ENCODE measurements at places on chromosomes 3 and 15.

- no peak for DNase-seq
These were observed 173.4 kb upstream of the TP63 start for GRCh38 chr3:189457631-189458412.

GRCh38 chr3:24830230-24831152 lies 335.8 kb upstream of the THRB start:
- DNase-seq: no peak

GRCh38 chr3:61580982-61581643 lies 19.7 kb downstream of the PTPRG start:
- no peak for DNase-seq

DNA sequence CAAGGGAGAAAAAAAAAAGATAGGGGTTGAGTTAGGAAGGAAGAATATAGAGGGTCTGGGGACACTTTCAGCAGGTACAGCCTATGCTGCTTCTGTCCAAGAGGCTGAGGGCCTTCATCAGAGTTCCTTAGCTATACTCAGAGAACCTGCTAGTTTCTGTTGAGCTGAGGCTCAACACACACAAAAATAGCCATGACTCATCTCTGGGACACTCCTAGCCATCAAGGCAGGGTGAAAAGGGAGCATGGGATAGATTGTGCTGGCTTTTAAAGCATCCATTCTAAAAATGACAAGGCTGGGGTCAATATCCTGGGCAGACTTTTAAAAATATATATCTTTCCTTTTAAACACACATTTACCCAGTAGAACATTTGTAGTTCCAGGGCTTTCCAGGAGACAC lies 2.8 kb upstream of the RTP2 start:
- no peak for DNase-seq

DNA sequence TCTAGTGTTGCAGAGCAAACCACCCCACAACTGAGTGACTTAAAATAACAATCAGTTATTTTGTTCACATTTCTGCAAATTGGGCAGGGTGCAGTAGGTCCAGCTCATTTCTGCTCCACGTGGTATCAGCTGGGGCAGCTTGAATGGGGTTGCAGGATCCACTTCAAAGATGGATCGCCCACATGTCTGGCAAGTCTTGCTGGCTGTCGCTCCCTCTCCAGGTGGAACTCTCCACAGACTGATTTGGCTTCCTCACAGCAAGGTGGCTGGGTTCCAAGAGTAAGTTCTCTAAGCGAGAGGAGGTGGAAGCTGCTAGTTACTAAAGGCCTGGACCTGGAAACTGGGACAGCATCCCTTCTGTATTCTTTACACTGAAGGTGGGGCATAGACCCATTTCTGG lies 213.3 kb downstream of the SLC9A9 start:
- DNase-seq: no peak

- DNase-seq: no peak
These were observed 291.9 kb downstream of the IGSF11 start for GRCh38 chr3:118742760-118743159.

DNA sequence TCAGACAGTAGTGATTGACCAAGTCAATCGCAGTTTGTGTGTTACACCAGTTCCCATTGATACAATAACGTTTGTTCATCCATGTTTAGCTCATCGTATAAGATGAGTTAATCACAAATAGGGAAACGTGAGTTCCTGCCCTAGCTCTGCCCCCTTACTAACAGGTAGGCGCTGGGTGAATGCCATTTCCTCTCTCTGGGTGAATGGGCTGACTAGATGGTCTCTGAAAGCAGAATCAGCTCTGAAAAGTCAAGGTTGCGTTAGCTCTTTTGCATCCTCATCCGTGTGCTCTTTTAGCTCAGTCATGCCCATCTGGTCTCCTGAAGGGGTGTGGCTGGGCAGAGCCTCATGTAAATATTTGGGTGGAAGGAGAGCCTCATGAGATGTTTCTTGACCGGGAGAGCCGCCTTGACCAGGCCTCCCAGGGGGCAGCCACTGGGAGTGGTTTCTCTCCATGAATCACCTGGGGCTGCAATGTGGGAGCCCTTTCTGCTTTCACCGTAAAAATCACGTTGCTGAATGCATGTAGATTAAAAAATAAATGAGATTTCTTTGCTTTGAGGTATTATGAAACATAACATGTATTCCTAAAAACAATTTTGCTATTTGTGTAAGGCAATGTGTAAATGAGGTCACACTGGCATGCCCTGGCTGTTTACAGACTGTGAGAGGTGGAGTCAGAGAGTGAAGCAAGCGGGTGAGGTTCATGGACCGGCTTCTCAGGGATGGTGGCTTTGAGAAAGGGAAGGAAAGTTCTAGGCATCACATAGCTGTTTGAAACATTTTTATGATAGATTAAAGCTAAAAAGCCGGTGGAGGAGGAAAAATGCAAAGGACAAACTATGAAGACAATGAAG lies 108.4 kb upstream of the RASGRP1 start:
- DNase-seq: no peak

- DNase-seq: no peak
These were observed 298.3 kb upstream of the TBL1XR1 start for GRCh38 chr3:177495566-177495965.

- DNase-seq: no peak
These were observed 38.1 kb downstream of the OXNAD1 start for GRCh38 chr3:16303037-16303575.

Measured in activated naive CD8-positive, alpha-beta T cell treated with anti-CD3 and anti-CD28 coated beads, Interleukin-2, amount 50 U/mL, for 24 hours (primary cell).